Fibroblast of lung (primary cell): ENCODE measurements at places on chromosomes 6 and 20. TPM values are rescaled to one million over a fixed set of nuclear protein-coding genes. Genes with fewer than 3 reads are reported as not detected.

PXT1 gene
- under 0.01 and 0.26 TPM in 2 replicates for total RNA-seq

CCN6 gene
- not detected in 2 replicates for total RNA-seq

TRDN gene
- total RNA-seq, result not detected in 2 replicates

BEND6 gene
- total RNA-seq, result 10.8 and 12.6 TPM in 2 replicates

ERMARD gene
- 21.3 and 32.5 TPM in 2 replicates for total RNA-seq

GRCh38 chr6:16425881-16426615 is 187.7 kb downstream of the GMPR start:
- DNase-seq, result no peak

DNA sequence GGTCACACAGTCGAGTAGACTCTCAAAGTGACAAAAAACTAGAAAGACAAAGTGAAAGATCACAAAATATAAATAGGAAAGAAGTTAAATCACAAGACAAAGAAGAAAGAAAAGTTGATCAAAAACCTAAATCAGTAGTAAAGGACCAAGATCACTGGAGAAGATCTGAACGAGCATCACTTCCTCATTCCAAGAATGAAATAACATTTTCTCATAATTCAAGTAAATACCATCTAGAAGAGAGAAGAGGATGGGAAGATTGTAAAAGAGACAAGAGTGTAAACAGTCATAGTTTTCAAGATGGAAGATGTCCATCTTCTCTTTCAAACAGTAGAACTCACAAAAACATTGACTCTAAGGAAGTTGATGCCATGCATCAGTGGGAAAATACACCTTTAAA is 31.6 kb upstream of the GJA10 start:
- DNase-seq, result no peak

GRCh38 chr6:41191569-41191968 is 9.4 kb downstream of the TREML2 start:
- DNase-seq, result no peak

GRCh38 chr6:168741942-168742782 is 301.2 kb downstream of the SMOC2 start:
- no peak for DNase-seq

GRCh38 chr6:71321314-71321713 is 32.7 kb downstream of the OGFRL1 start:
- peak; percentile 11 for DNase-seq

DNA sequence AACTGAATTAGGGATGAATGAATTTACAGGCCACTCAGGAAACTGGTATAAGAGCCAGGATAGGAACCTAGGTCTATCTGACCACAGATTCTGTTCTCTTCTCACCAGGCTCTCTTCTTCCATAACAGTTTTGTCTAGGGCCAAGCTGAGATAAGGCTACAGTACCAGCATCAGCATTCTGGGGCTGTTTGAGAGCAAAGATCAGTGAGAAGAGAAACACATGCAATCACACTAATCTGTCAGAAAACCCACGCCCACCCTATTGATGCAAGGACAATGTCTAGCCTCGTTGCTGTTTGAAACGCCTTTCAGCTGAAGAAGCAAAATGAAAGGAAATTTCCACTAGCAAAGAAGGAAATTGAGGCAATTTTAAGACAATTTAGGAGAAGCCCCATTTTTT is 137.7 kb downstream of the LCA5 start:
- no peak for DNase-seq

DNA sequence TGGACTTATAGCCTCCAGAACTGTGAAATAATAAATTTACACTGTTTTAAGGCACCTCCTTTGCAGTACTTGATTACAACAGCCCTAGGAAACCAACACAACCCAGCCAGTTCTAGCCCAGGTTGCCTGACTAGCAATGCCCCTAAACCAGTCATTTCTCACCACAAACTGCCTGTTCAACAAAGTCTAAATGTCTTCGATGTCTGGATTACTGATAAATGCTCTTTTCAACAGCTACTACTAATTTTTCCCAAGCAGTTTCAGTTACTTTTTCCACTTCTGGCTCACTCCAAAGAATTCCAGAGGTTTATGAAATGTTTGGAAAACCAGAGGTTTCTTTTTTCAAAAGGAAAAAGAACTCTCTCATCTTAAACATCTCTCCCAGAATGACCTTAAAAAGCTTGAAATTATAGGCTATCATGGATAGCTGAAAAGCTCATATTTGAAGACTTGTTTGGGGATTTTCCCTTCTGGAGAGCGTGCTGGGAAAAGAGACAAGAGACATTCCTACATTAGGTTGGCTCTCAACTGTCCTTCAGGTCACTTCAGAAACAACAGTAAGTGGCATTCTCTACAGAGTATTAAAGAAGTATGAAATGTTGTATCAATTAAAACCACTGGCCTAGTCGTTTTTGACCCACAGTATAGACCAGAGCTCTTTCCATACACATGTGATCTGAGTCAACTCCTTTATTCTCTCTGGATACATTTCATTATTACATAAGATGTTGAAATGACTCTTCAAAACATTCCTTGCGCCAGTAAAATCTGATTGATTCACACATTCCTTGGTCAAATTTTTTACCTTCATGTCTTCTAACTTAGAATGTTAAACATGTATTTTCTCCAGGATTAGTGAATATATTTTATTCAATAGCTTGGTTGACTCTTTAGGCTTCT is 265.9 kb downstream of the COL12A1 start:
- DNase-seq, result peak; percentile 42

GRCh38 chr6:131103296-131103695 is 32.0 kb upstream of the AKAP7 start:
- peak; percentile 57 for DNase-seq

GRCh38 chr6:41648070-41648585 is 9.9 kb downstream of the MDFI start:
- DNase-seq, result no peak

DNA sequence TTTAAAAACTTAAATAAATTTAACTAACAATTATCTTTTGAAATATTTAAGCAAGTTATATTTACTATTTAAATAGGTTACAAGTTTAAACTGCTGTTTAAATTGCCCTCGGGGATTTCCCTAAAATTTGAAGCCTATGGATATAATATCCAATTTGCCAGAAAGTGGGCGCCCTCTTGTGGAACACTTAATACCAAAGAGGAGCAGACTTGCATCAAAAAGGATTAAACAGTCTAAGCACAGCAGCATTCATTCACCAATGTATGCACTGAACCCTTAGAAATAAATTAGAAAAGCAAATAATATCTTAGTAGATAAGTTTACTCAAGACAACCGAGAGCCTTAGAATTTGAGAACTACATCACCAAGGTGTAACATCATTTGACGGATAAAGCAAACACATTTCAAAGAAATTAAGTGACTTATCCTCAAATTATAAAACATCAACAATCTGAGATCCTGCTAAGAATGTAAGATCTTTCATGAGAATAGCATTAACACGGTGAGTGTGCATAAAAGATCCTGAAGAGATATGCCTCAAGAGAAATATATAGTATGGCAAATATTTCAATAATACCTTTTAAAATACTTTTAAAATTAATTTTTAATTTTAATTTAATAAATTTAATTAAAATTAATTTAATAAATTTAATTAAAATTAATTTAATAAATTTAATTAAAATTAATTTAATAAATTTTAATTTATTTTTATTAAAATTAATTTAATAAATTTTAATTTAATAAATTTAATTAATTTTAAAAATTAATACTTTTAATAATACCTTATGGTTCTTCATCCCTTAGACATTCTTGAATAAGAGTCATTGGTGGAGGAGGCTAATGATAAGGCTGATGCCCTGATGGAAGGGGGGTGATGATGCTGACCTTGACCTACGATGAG is 11.5 kb upstream of the MEP1A start:
- DNase-seq, result peak; percentile 49

- DNase-seq, result no peak
Observed at GRCh38 chr6:108799791-108800190, 48.4 kb upstream of the ARMC2 start.

- peak; percentile 19 for DNase-seq
Observed at GRCh38 chr6:35240838-35241801, 18.4 kb upstream of the ZNF76 start.

- DNase-seq, result no peak
Observed at GRCh38 chr20:42775037-42775436, 414.7 kb downstream of the PTPRT start.

GRCh38 chr6:165701005-165701404 is 38.0 kb upstream of the PDE10A start:
- DNase-seq, result peak; percentile 21

- DNase-seq, result peak; percentile 4
Observed at GRCh38 chr6:150528648-150529285, 70.9 kb upstream of the PLEKHG1 start.

GRCh38 chr20:50615407-50615806 is 75.9 kb downstream of the RIPOR3 start:
- no peak for DNase-seq

DNA sequence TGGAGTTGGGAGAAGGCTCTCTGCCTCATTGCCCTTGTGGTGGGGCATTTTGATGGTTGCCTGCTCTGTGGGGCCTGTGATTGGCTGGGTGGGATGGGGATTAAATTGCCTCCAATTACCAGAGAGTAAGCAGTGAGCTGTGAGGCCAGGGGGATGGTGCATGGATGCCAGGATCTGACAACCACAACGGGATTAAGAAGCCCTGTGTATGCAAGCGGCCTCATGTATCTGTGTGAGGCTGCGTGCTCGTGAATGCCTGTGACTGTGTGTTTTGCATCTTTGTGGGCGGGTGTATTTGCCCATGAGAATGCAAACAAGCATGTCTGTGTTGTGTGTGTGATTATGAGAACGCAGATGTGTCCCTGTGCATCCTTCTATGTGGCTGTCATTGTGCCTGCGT is 46.1 kb downstream of the CD40 start:
- no peak for DNase-seq

- DNase-seq, result no peak
Observed at GRCh38 chr20:46631212-46631869, 19.9 kb downstream of the SLC13A3 start.

DNA sequence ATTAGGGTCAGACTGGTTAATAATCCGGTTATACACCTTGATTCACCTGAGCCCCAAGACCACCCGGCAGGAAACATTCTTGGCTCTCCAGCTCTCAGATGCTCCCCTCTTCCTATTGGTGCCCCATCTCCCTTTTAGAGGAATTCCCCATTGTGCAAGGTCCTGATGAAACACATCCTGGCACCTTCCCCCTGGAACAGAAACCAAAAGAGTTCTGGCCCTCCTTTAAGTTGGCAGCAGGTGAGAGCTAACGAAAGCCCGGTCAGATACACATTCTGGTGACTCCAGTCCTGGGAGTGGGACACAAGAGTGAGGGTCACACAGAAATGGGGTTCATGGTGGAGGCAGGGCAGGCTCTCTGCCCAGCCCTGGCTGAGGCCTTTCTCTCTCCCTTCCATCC is 32.2 kb downstream of the RSPO4 start:
- no peak for DNase-seq

DNA sequence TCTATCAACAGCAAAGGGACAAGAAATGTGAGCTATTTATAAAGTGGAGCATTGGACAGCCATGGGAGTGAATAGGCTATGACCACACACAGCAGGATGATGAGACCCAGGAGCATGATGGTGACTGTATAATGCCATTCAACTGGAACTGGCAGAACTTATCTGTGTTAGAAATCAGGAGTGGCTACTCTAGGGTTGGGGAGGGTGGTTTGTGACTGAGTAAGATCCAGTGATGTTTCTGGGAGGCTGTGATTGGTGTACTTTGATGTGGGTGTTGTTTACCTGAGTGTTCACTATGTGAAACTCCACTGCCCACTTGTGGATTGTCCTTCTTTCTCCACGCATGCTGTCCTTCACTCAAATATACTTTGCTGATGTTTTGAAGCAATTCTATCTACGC is 11.5 kb upstream of the HLA-B start:
- no peak for DNase-seq

DNA sequence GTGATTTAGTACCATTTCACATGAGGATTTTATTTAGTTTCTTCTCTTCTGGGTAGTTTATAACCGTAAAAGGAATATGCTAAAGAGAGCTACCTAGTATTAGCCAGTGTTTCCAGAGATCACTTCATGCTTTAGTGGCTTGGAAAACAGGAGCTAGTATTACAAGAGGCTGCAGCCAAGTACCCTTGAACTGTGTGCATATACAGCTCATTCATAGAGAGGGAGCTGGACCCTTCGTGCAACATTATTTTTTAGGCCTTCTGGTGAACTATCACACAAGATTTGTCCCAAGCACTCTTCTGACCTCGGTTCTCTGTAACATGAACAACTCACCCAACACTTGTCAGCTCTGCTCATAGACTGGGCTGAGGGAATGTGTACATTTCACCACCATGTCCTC is 74.9 kb upstream of the RIN2 start:
- no peak for DNase-seq

GRCh38 chr6:133179481-133179880 is 61.7 kb upstream of the EYA4 start:
- no peak for DNase-seq

- DNase-seq, result no peak
Observed at GRCh38 chr20:61246269-61246668, 5.8 kb upstream of the CDH4 start.

DNA sequence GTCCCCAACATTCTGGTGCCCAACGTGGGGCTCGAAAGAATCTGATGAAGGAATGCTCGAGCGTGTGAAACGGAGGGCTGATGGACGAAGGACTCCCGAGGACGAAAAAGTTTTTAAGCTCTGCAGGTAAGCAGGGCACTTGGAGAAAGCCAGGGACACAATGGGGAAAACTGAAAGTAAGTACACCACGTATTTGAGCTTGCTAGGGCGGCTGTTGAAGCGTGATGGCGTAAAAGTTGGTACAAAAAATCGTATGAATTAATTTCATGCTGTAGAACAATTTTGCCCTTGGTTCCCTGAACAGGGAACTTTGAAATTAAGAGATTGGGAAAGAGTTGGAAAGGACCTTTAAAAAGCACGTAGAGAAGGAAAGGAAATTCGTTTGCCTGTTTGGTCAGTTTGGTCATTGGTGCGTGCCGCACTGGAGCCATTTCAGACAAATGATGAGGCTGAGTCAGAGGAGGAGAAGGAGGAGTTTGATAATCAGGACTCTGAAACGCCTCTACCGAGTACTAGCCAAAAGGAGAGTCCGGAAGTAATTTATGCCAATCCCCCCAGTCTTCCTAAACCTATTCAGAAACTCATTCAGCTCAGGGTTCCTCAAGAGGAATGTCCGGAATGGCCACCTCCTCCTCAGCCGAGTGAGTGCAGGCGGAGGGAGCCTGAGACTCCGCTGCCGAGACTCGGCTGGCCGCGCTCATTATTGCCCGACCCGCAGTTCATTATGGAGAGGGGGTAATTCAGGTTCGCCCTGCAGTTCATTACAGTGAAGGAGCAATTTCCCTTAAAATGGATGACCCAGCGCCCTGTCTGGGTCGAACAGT is 59.2 kb upstream of the PRSS16 start:
- peak; percentile 77 for DNase-seq

GRCh38 chr6:35678021-35678654 is 10.6 kb downstream of the FKBP5 start:
- DNase-seq, result no peak

- DNase-seq, result no peak
Observed at GRCh38 chr20:46137816-46138215, 19.7 kb downstream of the CD40 start.
